ENCODE measurements at places on chromosomes 1 and 21.

DNA sequence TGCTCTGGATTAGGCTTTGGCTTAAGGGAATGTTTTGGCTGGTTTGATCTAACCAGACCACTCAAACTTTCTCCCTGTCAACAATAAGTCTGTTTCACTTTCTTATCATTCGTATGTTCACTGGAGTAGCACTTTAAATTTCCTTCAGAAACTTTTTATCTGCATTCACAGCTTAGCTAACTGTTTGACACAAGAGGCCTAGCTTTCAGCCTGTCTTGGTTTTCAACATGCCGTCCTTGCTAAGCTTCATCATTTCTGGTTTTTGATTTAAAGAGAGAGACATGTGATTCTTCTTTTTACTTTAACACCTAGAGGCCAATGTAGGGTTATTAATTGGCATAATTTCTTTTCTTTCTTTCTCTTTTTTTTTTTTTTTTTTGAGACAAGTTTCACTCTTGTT, 14.9 kb upstream of the CYB5R1 start:
- no peaks in the 10 kb centered on the region for H3K36me3 ChIP-seq
- no peak for DNase-seq
- no peak overlapping the region for H3K4me3 ChIP-seq
- H3K4me1 ChIP-seq = no peaks in the 10 kb centered on the region

GRCh38 chr1:33045814-33046213, 9.1 kb upstream of the AK2 start:
- no peaks in the 10 kb centered on the region for H3K36me3 ChIP-seq
- H3K4me1 ChIP-seq = no peaks in the 10 kb centered on the region
- H3K27me3 ChIP-seq = no peaks in the 10 kb centered on the region
- no peak overlapping the region for H3K27ac ChIP-seq
- no peak for DNase-seq
- H3K4me3 ChIP-seq = no peak overlapping the region

DNA sequence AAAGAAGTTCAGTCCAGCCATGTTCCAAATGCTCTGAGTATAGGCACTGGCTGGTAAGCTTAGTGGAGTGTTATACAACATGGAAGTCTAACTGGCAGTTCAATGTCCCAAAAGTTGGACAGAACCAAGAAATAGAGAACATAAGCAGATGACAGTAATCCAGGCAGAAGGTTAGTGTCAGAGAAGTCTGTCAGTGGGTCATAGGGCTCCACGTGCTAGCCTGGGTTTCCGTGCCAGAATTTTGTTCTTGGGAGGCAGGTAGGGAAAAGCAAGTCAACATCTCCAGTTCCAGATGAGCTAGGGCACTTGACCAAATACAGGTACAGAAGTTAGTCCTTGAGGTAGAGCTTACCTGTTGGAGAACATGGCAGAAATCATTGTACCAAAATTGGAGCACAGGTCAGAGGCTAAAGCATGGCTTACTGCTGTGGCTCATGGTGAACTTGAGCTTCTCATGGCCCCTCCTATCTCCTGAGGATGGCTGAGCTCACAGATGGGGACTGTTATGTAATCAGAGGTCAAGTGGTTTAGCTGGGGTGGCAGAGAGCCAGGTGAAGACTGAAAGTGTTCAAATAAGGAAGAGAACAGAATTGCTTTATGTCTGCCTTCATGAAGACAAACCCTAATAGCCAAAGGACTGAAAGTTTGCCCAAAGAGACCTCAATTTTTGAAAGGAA, 170.8 kb downstream of the NFIA start:
- H3K27ac ChIP-seq = peak overlapping the region; percentile 45
- H3K4me1 ChIP-seq = no peaks in the 10 kb centered on the region
- DNase-seq = peak; percentile 81
- H3K4me3 ChIP-seq = no peak overlapping the region
- no peaks in the 10 kb centered on the region for H3K27me3 ChIP-seq

DNA sequence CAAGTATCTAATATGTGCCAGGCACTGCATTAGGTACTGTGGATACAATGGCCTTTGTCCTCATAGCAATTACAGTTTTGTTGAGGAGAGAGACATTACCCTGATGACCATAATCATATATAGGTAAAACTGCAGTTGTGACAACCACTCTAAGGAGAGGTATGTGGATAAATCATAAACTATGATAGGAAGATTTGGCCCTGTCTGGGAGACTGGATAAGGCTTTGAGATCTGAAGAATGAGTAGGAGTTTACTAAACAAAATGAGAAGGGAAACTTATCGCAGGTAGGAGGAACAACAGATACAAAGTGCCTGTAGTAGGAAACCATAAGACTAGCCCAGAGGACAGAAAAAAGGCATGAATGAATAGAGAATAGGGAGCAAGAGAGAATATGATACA, 4.4 kb downstream of the TMCO1 start:
- H3K36me3 ChIP-seq = no peaks in the 10 kb centered on the region
- H3K4me3 ChIP-seq = no peak overlapping the region
- H3K27ac ChIP-seq = no peak overlapping the region
- H3K4me1 ChIP-seq = no peaks in the 10 kb centered on the region
- DNase-seq = no peak

DNA sequence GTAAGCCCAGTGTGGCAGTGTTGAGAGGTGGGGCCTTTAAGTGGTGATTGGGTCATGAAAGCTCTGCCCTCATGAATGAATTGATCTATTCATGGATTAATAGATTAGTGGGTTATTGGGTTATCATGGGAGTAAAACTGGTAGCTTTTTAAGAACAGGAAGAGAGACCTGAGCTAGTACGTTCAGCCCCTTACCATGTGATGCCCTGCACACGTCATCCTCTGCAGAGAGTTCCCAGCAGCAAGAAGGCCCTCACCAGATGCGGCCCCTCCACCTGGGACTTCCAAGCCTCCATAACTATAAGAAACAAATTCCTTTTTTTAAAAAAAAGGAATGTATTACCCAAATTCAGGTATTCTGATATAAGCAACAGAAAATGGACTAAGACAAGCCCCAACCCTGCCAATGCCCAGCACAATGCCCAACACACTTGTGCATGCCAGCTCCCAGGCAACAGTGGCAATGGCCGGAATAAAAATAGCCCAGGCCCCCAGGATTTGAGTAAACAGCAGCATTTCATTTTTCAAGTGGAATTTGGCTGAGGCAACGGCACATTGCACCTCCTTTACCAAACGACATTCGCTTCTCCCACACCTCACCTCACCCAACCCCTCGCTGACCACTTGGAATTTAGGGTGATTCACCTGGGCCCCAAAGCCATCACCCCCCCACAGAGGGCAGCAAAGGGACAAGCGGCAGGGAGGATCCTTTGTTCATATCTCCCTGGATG, 215.9 kb downstream of the TOMM20 start:
- H3K27me3 ChIP-seq = no peaks in the 10 kb centered on the region
- no peak for DNase-seq
- H3K4me1 ChIP-seq = no peaks in the 10 kb centered on the region
- H3K4me3 ChIP-seq = no peak overlapping the region
- no peaks in the 10 kb centered on the region for H3K36me3 ChIP-seq

DNA sequence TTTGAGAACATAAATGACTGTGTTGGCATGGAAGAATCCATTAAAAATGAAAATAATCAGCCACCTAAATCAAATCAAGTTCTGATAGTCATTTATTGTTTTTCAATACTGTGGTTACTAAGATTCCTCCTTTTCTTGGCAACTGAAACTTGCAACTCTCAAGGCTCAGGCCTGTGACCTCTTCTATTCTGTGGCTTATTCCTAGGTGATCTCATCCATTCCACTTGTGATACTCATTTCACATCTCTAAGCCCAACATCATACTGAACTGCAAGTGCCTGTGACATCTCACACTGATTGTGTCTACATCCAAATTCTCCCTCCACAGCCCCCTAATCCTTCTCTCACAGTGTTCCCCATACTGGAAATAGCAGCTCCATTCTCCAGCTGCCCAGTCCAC, 4.8 kb upstream of the ST6GALNAC5 start:
- H3K27ac ChIP-seq = no peak overlapping the region
- no peak overlapping the region for H3K4me3 ChIP-seq
- H3K27me3 ChIP-seq = no peaks in the 10 kb centered on the region
- H3K4me1 ChIP-seq = no peaks in the 10 kb centered on the region

DNA sequence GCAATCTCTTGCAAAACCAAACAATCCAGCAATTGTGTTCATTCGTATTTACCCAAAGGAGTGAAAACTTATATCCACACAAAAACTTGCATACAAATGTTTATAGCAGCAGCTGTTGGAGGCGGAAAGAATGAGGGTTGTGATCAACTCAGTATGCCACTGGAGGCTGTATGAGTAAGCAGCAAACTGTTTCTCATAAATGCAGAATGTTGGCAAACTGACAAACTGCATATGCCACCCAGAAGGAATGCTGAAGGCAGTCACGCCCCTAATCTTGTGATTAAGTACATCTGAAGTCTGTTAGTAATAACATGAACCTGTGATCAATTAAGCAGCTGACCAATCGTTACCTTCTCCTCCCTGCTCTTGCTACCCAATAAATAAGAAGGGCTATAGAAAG, 60.5 kb upstream of the CR2 start:
- DNase-seq = no peak
- peak overlapping the region; percentile 62 for H3K27ac ChIP-seq
- no peak overlapping the region for H3K4me3 ChIP-seq
- no peaks in the 10 kb centered on the region for H3K36me3 ChIP-seq
- H3K4me1 ChIP-seq = no peaks in the 10 kb centered on the region

DNA sequence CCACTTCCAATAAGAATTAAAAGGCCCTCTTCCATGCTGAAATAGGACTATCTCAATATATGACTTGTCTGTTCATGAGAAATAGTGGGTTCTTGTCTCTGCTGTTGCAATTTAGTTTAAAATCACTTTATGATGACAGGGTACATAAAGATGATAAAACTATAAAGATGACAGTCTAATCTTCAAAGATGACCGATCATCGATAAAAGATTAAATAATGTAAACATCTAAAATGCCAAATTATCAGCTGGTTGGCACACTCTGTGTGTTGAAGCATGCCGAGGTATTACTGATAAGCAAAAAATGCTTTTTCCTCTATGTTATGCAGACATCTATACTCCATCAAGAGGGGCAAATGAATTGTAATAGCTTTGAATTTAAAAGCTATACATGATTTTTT, 89.5 kb downstream of the ADGRL4 start:
- H3K27me3 ChIP-seq = no peaks in the 10 kb centered on the region
- no peak overlapping the region for H3K4me3 ChIP-seq
- H3K36me3 ChIP-seq = no peaks in the 10 kb centered on the region
- DNase-seq = no peak

DNA sequence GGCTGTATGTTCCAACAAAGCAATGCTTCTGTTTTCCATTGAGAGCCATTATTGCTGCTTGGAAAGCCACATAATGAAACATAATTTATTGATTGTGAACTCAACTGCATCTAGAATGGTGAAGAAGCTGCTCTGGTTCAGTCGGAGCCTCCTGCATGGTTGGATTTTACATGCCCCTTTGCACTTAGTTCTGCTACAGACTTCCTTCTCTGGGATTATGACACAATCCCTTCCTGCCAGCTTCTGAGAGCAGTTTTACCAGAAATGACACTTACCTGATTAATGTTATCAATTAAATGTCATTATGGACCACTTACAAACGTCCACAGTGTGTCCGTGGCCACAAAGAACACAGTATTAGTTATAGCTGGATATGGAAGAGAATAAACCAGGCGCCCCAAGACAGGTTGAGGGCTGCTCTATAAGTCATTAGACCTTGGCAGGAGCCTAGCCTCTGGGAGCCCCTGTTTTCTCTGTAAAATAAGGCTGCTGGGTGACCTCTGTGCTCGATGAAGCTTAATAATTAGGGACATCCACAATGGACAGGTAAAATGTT, 7.0 kb upstream of the CD58 start:
- no peaks in the 10 kb centered on the region for H3K36me3 ChIP-seq
- H3K4me3 ChIP-seq = no peak overlapping the region
- no peak for DNase-seq
- H3K27ac ChIP-seq = no peak overlapping the region

- H3K27ac ChIP-seq = peak overlapping the region; percentile 52
- peak overlapping the region; percentile 95 for H3K4me3 ChIP-seq
- DNase-seq = no peak
- H3K36me3 ChIP-seq = no peaks in the 10 kb centered on the region
- H3K4me1 ChIP-seq = no peaks in the 10 kb centered on the region
These were observed 1.9 kb downstream of the MEX3A start for GRCh38 chr1:156080241-156080862.

- no peaks in the 10 kb centered on the region for H3K36me3 ChIP-seq
- no peaks in the 10 kb centered on the region for H3K4me1 ChIP-seq
- DNase-seq = no peak
- no peak overlapping the region for H3K4me3 ChIP-seq
These were observed 80.2 kb upstream of the PPP2R5A start for GRCh38 chr1:212205006-212205405.

DNA sequence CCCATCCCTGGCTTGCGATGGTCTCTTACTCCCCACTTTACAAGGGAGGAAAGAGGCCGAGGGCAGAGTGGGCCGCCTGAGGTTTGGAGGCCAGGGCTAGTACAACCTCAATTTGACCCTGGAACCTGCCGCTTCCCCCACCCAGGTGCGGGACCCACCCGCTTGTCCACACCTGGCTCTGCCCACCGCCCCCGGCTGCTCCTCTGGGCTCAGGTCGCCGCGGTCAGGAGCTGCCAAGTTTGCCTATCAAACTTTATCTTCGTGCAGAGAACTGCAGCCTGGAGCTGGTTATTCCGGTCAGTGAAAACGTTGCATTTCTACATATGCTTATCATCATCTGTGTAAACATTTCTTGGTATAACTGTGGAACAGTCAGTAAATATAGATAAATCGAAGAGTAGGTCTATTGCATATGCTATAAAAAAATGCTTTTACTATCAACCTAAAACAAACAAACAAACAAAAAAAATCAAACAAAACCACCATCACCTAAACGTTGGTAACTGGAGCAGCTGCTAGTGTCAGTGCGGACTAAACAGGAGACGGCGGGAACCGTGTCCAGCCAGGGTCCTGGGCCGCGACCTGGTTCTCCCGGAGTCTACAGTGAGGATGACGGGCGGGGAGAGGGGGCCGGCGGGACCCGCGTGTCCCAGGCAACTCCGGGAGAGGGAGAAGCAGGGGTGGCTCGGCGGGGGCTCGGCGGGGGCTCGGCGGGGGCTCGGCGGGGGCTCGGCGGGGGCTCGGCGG, 906 bp upstream of the ADARB1 start:
- peak overlapping the region; percentile 87 for H3K27ac ChIP-seq
- peak overlapping the region; percentile 87 for H3K4me3 ChIP-seq
- no peaks in the 10 kb centered on the region for H3K36me3 ChIP-seq
- no peaks in the 10 kb centered on the region for H3K4me1 ChIP-seq
- no peaks in the 10 kb centered on the region for H3K27me3 ChIP-seq
